ENCODE measurements at places on chromosomes 13 and 19.

DNA sequence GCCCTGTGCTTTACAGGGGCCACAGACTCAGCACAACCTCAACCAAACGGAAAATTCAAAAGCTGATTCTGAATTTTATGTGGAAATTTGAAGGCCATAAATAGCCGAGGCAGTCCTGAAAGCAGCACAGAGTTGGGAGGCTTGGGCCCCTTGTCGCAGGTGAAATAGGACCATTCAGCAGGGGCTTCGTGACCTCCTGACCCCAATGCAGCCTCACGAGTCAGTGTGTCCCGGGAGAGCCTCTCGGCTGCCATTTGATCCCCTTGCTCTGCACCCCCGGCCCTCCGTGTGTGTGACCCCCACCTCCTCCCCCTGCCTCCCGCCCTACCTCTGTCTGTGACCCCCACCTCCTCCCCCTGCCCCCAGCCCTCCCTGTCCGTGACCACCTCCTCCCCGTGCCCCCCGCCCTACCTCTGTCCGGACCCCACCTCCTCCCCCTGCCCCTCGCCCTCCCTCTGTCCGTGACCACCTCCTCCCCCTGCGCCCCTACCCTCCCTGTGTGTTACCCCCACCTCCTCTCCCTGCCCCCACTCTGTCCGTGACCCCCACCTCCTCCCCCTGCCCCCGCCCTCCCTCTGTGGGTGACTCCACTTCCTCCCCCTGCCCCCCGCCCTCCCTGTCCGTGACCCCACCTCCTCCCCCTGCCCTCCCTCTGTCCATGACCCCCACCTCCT is 41.7 kb upstream of the TFDP1 start:
- no peak for DNase-seq

DNA sequence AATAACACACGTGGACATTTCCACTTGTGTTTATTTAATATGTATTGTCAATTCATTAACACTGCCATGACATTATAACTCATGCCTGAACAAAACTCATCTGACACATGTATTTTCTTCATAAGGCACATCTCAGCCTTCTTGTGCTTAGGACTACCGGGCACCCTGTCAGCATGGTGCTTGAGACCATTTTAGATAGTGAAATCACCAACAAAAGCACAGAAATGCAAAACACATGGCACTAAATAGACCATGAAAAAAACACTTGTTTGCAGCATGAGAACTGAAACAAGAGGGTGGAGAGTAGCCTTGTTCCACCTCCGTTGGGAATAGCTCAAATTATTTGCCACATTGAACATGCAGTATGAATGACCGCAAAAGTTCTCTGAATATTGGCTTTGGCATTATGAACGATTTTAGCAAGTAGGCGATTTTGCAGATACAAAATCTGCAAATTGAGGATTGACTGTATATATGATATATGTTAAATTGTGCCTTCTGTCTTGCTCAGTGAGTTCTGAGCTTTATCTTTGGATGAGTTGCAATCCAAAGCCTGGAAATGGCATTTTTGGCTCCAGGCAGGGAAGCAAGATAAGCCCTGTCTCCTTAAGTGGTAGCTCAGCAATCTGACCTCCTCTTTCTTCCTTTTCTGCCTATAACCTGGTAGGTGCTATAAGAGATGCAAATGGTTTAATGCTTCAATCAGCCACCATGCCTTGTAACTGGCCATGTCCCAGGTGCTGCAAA is 328.2 kb downstream of the HS6ST3 start:
- DNase-seq, result no peak

DNA sequence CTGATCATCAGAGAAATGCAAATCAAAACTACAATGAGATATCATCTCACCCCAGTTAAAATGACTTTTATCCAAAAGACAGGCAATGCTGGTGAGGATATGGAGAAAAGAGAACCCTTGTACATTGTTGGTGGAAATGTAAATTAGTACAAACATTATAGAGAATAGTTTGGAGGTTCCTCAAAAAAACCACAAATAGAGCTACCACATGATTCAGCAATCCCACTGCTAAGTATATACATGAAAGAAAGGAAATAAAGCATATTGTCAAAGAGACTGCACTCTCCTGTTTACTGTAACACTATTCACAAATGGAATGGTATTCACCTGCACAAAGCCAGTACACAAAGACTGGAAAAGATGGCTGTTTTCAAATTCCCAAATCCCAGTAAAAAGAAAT is 1233.7 kb downstream of the PCDH17 start:
- no peak for DNase-seq

GRCh38 chr19:58387338-58388174 is 487 bp downstream of the RPS5 start:
- no peak for DNase-seq

- no peak for DNase-seq
Measured at GRCh38 chr13:43830497-43830881, 43.7 kb upstream of the ENOX1 start.

- DNase-seq, result no peak
Measured at GRCh38 chr19:11563532-11563931, 4.5 kb upstream of the ELOF1 start.

DNA sequence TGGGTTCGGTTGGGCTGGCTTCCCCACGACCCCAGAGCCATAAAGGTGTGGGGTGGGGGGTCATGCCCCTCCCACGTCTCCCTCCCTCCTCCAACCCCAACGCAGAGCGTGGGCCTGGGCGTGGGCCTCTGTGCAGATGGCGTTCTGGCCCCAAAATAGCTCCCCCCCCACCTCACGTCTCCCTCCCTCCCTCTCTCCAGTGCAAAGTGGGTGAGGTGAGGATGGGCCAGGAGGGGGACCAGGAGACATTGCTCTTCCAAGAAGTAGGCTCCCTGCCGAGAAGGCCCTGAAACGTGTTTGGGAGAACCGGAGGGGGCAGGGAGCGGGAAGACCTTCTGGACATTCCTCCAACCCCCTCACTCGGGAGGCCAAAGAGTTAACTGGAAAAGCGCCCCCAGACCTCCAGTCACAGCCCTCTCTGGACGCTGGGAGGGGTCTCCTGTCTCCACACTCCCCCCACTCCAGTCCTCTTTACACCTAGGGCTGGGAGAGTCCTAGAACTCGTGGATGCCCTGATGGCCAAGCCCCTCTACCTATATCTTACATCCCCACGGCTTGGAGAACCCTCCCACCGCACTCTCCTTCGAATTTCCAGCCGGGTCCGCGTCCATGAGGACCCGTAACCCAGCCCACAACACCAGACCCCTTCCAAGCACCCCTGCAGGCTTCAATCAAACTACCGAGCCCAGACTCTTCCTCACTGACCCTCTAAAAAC is 855 bp downstream of the UNC13A start:
- no peak for DNase-seq

- DNase-seq, result no peak
Measured at GRCh38 chr19:45164577-45165335, 4.0 kb upstream of the NKPD1 start.

- no peak for DNase-seq
Measured at GRCh38 chr19:29268721-29269393, 55.9 kb upstream of the UQCRFS1 start.

GRCh38 chr13:101556676-101557123 is 104.2 kb downstream of the ITGBL1 start:
- DNase-seq, result no peak

GRCh38 chr19:33239223-33239975 is 13.7 kb upstream of the SLC7A10 start:
- no peak for DNase-seq

DNA sequence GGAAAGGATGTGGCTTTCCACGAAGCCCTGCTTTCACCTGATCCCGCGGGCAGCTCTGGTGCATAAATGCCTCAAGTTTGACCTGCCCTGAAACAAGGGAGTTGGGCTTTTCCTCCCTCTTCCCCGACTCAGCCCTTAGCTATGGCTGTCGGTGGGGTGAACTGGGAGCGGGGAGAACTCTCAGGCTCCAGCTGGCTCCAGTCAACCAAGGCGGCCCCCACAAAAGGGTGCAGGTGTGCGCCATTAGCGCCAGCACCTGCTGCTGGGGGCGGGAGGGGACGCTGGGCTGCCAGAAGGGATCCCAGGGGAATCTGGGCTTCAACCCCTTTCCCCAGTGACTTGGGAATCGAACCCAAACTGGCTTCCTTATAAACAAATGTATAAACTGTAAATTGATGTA is 7.1 kb upstream of the DHRS12 start:
- DNase-seq, result no peak

GRCh38 chr19:305240-306150 is 14.3 kb upstream of the PLPP2 start:
- no peak for DNase-seq

DNA sequence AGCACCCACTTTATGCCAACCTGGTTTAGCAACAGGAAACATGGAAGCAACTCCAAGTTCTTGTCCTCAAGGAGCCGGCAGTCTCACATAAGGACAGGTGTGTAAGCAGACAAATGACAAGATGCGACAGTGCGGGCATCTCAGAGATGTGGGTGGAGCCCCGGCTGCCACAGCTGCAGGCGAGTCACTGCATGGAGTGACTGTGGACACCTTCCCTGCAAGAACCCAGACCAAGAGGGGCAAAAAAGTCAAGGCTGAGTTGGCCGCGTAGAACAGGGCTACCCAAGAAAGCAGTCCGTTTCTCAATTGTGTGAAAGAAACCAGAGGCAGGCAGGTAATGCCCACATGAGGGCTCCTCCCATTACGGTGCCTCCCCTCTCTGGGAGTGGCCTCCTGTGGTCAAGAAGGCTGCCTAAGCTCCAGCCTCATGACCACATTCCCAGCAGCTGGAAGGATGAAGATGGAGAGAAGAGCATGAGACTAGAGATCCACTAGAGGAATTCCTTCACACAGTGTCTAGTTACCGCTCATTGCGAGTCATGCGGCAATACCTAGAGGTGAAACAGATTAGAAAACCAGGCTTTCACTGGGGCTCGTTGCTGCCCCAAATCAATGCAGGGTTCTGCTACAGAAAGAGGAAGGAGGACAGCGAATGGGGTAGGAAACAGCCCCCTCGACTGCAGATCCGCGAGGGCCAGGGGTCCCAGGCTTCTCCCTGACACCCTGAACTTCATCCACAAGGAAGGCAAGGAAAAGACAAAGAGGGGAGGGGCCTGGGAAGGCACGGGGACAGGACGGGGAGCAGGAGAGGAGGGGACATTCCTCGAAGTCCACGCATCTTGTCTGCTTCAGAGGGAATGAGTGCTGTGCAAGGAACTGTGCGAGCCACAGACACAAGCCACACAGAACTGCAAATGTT is 80.2 kb downstream of the SPACA7 start:
- DNase-seq, result no peak

GRCh38 chr13:41499452-41499851 is 42.1 kb downstream of the RGCC start:
- no peak for DNase-seq

GRCh38 chr19:49787746-49788145 is 20.9 kb downstream of the AP2A1 start:
- DNase-seq, result no peak

- DNase-seq, result no peak
Measured at GRCh38 chr13:99158846-99159245, 41.8 kb upstream of the UBAC2 start.

DNA sequence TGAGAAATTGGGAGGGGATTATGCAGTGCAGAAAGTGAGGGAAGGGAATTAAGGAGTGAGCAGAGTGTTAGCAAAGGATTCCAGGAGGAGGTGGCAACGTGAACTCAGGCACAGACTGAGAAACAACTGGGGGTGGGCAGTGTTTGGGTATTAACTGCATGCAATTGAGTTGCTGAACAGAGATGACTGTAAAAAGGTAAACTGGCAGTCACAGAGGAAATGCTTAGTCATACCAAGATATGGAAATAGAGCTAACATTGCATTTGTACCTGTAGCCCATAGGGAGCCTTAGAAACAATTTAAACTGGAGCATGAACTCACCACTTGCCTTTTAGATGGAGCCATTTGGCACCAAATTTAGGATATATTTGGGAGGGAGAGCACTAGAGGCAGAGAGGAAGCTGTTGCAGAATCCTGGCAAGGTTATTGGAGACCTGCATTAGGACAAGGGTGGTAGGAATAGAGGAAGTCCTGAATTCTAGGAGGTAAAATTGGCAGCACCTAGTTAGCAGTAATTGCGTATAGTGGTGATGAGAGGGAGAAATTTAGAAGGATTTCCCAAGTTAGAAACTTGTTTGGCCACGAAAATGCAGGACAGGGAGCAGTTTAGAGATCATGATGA is 100.6 kb upstream of the FRY start:
- no peak for DNase-seq

DNA sequence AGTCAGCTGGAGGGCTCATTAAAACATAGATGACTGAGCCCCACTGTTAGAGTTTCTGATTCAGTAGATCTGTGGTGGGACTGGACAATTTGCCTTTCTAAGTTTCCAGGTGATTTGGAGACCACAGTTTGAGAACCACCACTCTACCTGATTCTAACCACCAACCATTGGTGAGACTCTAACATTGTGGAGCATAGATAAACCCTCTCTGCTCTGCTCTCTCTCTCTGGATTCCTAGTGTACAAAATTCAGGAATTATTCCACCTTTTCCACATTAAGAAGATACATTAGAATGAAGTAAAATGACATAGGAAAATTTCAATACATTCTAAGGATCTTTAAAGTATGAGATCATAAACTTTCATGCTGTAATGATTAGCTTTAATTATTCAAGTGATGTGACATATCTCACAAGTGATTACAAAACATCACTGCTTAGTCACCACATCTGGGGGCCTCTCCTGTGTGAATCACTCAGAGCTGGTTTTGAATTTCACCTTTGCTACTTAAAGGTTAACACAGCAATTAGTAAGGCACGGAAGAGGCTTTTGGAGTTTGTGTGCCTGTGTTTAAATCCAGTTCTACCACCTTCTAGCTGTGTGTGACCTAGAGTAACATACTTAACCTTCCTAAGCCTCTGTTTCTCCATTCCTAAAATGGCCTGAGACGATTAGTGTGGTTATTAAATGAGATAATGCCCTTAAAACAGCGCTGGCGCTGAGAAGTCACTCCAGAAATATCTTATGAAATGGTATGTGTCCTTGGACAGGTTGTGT is 78.5 kb upstream of the NBEA start:
- no peak for DNase-seq

DNA sequence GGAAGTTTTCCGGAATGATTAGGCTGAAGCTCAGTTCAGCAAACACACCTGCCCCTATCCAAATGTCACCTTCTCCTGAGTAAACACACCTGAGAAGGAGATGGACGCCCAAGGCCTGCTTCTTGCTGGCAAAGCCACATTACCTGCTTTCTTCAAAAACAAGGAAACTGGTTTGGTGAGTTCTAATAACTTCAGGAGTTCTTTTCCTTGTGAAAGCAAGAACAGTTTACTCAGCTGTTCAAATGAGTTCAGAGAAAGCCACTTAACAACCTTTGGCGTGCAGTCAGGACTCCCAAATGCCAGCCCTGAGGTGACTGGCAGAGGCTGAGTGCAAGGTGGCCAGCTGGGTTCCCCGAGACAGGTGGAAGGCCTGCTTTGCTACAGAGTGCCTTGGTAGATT is 160.5 kb downstream of the STK24 start:
- DNase-seq, result no peak

DNA sequence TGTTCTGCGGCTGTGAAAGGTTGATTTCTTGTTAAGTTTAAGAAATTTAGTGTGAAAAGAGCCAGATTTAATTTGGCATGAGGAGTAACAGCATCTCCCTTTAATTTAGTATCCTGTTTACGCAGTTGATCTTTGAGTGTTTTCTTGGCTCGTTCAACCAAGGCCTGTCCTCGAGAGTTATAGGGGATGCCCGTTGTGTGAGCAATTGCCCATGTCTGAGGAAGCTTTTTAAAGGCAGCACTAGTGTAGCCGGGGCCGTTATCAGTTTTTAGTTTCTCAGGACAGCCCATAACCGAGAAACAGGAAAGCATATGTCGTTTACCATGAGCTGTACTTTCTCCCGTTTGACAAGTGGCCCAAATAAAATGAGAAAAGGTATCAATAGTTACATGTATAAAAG is 47.5 kb upstream of the ZNF43 start:
- no peak for DNase-seq
